WTC11 (cell line): ENCODE measurements at places on chromosomes 11 and 22.
A peak's percentile ranks its signal among the peaks of the same experiment; 100 is the strongest.

DNA sequence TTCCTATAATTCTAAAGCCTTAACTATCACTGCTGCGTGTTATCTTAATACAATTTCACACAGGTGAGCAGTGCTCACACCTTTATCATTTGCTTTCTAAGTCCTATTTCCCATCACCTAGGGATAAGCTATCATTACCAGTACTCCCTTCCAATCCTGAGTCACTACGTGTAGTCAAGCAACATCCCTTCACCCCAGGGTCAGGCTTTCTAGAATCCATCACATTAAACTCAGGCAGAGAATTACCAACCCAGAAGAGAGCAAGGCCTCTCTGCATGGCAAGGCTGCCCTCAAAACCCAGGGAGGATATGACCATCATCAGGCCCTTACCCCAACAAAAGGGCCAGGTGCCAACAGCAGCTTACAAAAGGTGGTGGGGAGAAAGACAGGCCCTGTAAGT is 9.8 kb downstream of the PACSIN2 start:
- DNase-seq = no peak

DNA sequence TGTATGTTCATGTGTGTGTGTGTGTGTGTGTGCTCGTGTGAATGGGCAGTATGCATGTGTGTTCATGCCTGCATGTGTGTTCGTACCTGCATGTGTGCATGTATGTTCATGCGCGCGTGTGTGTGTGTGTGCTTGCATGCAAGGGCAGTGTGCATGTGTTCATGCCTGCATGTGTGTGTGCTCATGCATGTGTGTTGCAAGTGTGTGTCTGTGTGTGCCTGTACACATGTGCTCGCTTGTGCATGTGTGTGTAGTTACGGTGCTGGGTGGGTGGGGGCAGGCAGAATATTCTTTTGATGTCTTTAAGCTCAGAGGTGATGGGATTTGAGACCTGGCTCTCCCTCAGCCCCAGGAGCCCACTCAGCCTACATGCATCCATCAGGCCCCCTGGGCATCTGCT is 822.1 kb downstream of the BRD1 start:
- DNase-seq = no peak

DNA sequence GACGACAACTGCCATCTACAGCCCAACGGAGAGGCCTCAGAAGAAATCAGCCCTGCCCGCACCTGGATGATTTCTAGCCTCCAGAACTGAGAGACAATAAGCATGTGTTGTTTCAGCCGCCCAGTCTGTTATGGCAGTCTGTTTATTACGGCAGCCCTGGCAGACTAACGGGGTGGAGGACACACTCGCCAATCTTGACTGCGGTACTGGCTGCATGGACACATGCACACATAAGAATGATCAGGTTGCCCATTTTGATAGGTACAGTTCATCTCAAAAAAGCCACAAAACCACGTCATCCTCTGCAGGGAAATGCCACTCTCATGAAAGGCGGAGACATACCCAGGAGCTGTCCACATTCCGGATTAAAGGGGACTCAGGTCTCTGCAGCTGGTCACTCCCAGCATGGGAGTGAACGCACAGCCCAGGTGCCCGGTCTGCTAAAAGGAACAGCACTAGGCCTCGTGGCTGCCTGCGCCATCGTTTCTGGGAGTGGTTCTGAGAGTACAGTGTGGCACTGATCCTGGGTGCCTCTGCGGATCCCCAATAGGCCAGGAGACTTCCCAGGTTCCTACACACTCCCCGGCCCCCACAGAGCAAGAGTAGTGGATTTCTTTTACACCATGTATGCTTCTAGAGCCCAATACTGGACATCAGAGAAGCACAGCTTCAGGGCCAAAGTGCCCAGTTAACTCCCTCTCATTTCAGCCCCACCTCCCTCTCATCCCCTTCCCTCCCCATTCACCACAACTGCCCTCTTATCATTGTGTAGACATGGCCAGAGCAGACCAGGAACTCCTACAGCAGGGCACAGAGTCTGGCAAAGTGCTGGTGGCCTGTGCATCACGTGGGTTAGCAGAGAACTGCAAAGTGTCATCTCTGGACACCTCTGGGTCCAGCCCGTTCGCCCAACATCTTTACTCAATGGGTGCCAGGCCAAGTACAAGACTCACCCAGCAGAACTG is 11.7 kb upstream of the COMT start:
- DNase-seq = no peak

- no peak for DNase-seq
These were observed 2.5 kb upstream of the MS4A13 start for GRCh38 chr11:60512651-60513225.

DNA sequence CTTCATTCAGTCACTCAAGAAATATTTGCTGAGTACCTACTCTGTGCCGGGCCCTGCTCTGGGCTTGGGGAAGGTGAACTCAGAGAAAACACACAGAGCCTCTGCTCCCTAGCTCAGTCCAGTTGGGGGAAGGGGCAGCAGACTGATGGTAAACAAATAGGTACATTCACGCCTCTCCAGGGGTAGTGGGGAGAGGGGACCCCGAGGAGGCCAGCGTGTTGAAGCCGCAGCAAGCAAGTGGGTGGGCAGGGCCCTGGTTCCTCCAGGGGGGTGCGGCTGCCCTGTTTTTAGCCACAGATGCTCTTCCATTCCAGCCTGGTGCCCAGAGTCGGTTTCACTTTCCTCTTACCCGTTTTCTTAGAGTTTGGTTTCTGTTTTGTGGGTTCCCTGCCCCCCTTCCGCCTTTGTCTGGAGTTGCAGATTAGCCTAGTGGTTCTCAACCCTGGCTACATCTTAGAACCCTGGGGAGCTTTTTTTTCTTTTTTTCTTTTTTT is 8.7 kb downstream of the DRAP1 start:
- DNase-seq = no peak

DNA sequence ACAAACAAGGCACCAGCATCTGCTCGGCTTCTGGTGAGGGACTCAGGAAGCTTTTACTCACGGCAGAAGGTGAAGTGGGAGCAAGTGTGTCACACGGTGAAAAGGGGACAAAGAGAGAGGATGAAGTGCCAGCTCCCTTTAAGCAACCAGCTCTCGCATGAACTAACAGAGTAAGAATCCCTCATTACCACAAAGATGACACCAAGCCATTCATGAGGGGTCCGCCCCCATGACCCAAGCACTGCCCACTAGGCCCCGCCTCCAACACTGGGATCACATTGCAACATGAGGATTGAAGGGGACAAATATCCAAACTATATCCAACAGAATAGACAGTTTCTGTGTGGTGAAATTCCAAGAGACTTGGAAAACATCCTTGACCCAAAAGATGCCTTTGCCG is 198.2 kb upstream of the POU2AF2 start:
- peak; percentile 34 for DNase-seq

GRCh38 chr11:12134236-12134585 is 23.8 kb downstream of the MICAL2 start:
- no peak for DNase-seq

GRCh38 chr22:45096256-45096907 is 67.3 kb upstream of the NUP50 start:
- DNase-seq = peak; percentile 74

DNA sequence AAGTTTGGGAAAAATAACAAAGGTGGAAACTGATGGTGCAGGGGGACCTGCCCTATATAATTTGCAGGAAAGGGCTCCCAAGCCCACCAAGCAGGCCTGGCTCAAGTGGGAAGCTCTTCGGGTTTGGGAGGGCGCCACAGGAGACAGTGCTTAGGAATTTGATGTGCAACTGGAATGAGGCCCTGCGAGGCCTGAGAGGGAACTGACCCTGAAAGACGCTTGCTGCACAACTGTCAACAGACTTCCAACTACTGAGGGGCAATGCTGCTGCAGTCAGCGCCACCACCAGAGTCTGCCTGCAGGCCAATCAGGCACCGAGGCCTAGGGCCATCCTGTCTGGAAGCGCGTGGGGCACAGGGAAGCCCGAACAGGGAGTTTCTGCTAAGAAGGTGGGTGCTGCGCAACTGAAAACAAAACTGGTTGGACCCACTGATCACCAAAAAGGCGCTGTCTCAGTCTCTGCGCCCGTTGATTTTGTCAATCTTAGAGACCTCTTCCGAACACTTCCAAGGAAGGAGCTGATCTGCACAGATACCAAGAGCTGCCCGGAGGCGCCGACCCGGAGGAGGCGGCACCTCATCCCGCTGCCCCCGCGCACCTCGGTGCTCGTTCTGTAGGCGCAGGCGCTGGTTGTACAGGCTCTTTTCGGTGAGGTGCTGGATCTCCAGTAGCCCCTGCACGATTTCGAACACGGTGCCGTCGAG is 667 bp downstream of the DGCR6L start:
- peak; percentile 38 for DNase-seq

DNA sequence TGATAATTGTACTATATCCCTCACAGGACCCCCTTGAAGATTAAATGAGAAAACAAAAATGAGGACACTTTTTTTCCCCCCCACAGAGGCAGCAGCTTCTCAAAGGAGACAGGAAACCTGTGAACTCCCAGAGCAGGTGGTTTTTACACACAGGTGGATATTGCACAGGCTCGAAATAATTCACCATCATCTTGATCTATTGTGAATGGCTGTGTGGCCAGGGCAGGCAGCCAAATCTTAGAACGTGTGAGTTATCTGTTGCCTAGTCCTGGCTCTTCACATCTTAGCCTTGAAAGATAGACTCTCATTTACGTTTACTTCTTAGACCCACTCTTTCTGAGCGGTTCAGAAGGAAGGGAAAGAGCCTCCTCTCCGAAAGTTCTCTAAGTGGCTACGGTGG is 23.5 kb downstream of the PPFIBP2 start:
- no peak for DNase-seq

GRCh38 chr11:96265220-96265737 is 77.7 kb downstream of the MAML2 start:
- DNase-seq = no peak

- DNase-seq = no peak
These were observed 11.3 kb downstream of the EED start for GRCh38 chr11:86255896-86256295.

DNA sequence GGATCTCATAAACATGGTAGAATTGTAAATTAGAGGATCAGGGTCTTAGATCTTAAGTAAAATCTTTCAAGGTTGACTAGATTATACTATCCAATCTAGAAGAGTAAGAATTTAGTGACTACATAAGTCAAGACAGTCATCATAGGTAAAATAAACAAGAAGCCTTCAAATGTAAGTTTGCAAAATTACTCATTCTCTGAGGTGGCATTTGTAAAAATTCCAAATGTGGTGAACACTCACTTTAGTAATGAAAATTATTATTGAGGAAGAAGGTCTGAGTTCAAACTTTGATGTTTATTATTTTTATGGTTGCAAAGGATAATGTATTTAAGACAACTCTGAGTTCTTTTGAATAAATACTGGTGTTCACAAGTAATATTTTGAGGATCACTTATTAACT is 4.6 kb downstream of the HYLS1 start:
- no peak for DNase-seq

GRCh38 chr22:19638282-19639015 is 75.9 kb upstream of the SEPTIN5 start:
- DNase-seq = no peak

GRCh38 chr11:1834779-1835670 is at the start of gene SYT8:
TSS of gene SYT8 (plus strand) at chr11:1834990. CDS start at chr11:1835106, 116 bp downstream.
- no peak for DNase-seq

DNA sequence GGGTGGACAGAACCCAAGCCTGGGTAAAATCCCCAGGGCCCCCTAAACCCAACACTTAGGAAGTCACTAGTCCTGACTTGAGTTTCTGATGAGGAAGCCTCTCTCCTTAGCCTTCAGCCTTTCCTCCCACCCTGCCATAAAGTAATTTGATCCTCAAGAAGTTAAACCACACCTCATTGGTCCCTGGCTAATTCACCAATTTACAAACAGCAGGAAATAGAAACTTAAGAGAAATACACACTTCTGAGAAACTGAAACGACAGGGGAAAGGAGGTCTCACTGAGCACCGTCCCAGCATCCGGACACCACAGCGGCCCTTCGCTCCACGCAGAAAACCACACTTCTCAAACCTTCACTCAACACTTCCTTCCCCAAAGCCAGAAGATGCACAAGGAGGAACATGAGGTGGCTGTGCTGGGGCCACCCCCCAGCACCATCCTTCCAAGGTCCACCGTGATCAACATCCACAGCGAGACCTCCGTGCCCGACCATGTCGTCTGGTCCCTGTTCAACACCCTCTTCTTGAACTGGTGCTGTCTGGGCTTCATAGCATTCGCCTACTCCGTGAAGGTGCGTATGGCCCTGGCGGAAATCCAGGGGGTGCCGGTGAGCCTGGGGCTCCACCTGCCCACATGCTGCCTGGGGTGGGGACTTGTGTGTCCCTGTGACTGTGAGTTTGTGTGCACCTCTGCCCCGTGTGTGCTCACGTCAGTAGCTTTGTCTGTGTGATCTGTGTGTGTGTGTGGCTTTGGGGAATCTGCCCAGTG is at the start of gene IFITM1:
Gene IFITM1, plus strand, starts transcription at position 254 of the 767 bp plus-strand sequence. Its CDS starts 131 bp downstream, at position 385.
- no peak for DNase-seq

- no peak for DNase-seq
These were observed 76.4 kb upstream of the MYOD1 start for GRCh38 chr11:17642980-17643379.

GRCh38 chr11:13440100-13440855 is 22.7 kb downstream of the BTBD10 start:
- DNase-seq = no peak

DNA sequence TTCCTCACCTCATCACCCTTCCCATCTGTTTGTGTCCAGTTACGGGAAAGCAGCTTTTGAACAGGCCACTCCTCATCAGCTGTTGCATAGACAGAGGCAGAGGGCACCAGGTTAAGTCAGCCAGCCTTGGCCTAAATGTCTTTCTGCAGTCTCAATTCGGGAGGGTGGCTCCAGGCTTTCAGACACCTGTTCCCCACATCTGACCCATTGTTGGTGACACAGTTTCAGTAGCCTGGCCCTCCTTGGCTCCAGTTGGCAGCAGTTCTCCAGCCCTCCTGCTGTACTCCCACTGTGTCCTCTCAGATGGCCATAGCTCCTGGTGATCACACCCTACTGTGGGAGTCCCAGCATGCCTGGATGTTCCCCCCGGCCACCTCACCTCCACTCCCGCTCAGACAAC is 70.8 kb upstream of the MYOD1 start:
- DNase-seq = no peak
